ENCODE measurements at places on chromosomes 12 and 14.

- DNase-seq, result no peak
Observed at GRCh38 chr12:3081091-3081490, 3.9 kb downstream of the TSPAN9 start.

- no peak for DNase-seq
Observed at GRCh38 chr12:14514154-14514842, 53.4 kb downstream of the PLBD1 start.

GRCh38 chr12:69039911-69040310 is 106.9 kb upstream of the CPM start:
- no peak for DNase-seq

DNA sequence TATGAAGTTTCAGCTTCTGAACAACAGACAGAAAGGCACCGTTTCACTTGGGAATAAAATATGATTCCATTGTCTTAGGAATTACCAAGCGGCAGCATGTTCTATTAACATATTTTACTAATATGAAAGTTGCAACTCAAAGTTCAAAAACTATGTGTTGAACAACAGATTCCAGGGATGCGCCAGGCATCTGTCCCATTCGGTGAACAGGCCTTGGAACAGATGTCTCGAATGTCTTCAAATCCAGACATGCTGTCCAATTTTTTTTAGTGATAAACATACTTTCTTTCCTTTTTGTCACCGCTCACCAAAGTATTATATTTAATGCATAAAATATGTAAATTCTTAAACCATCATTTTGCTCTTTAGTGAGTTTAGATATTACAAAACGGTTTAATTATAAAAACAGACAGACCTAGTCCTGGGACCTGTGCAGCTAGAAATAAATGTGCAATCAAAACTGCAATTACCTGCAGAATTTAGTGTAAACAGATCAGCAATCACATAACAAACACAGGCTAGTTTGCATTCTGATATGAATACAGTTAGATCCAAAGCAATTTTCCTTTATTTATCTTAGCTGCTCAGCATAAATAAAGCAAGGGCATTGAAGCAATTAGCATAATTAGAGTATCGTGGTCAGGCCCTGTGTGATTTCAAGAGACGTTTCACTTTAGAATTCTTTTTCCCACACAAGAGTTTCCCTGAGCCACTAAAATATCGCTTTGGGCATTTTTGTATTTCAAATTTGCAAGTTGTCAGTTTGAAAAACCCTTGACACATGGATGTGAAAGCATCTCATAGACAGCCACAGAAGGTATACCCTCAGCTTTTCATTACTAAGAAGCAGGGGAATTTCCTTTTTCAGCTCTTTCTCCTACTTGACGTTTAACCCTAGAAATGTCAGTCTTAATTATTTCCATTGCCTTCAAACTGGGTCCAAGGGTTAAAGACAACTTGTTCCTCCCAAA is 420.8 kb downstream of the EGLN3 start:
- no peak for DNase-seq

DNA sequence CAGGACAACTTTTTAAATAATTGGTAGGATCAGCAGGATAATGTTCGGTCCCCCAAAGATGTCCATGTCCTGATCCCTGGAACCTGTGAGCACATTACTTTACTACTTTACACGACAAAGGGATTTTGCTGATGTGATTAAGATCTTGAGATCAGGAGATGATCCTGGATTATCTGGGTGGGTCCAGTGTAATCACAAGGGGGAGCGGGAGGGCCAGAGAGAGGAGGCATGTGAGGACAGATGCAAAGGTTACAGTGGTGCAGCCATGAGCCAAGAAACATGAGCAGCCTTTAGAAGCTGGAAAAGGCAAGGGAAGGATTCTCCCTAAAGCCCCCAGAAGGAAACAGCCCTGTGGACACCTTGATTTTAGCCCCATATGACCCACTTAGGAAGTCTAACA is 33.1 kb downstream of the KCNK10 start:
- DNase-seq, result no peak

- DNase-seq, result no peak
Observed at GRCh38 chr14:50397390-50398188, 908 bp upstream of the CDKL1 start.

DNA sequence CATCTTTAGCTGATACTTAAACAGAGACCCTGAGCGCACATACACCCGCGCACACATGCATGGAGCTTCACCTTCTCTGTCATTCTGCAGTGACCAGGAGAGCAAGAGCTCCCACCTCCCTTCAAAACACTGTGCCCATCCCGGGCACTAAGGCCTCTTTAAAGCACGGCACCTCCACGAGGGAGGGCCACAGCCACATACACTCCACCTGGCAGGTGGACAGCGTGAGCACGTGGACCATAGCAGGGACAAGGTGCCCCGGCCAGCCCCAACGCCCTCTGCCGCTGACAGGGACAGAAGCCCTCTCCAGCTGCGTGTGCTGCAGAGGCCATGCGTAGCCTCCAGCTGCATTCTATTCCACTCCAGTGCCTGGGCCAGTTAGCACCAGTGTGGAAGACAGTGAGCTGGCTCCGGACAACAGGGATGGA is 5.4 kb downstream of the GAPDH start:
- no peak for DNase-seq

- no peak for DNase-seq
Observed at GRCh38 chr12:106080791-106081170, 58.0 kb downstream of the NUAK1 start.

DNA sequence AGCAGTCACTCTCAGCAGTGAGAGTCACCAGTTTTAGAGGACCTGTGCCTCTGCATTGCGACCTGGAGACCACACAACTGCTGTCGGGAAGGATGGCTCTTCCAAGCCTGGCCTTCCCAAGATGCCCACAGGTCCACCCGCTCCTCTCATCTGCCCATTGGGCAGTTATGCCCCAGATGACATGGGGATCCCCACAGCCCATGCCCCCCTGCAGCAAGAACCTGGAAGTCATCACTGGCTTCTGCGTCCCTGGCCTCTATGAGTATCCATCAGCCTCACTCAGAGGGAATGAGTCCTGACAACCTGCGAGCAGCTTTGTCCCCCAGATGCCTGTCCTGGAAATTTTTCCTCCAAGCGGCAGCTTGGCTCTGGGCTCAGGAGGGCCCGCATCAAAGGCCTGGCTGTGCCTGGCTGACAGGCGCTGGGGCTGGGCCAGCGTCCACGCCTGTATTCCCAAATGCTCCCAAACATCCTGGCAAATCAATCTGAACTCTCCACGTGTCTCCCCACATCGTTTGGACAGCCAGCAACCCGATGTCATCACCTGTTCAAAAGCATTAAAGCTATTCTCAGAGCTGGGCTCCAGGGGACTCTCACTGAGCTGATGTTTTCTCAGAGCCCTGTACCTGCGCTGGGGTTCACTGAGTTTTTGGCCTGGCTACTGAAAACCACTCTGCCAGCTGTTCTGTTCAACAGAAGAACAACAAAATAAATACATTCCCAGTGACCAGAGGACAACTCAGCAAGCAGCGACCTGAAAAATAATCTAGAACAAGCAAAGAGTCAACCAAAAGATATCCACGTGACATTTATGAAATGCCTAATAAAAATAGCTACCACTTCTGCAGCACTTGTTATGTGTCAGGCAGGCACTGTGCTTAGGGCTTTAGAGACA is 57.8 kb downstream of the CLMN start:
- no peak for DNase-seq

- no peak for DNase-seq
Observed at GRCh38 chr12:52054231-52054832, 3.1 kb downstream of the NR4A1 start.

DNA sequence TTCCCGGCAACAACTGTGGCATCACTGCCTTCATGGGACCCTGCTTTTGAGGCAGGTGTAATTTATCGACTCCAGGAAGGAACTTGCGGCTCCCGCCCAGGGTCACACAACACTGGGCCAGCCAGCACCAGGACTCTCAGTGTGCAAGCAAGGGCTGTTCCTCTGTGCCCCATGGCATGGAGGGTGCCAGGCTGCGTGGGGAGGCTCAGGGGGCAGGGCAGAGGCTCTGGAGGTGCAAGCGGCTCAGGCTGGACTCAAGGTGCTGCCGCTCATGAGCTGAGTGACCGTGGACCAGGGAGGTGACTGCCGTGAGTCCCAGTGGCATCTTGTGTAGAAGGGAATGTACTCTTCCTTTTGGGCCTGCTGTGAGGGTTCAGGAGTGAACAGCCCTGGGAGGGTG is 57.6 kb downstream of the SLC24A4 start:
- DNase-seq, result no peak

DNA sequence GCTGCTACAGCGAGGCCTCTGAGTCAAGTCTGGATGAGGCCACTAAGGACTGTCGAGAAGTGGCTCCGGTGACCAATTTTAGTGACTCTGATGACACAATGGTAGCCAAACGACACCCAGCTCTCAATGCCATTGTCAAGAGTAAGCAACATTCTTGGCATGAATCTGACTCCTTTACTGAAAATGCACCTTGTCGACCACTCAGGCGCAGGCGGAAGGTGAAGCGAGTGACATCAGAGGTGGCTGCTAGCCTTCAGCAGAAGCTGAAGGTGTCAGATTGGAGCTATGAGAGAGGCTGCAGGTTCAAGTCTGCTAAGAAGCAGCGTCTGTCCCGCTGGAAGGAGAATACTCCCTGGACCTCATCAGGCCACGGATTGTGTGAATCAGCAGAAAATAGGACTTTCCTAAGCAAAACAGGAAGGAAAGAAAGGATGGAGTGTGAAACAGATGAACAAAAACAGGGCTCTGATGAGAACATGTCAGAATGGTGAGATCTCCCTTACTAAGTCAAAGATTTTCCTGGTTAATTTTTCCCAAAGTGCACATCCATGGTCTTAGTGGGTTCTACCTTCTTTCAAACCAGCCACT is 2.9 kb downstream of the GPATCH2L start:
- no peak for DNase-seq

DNA sequence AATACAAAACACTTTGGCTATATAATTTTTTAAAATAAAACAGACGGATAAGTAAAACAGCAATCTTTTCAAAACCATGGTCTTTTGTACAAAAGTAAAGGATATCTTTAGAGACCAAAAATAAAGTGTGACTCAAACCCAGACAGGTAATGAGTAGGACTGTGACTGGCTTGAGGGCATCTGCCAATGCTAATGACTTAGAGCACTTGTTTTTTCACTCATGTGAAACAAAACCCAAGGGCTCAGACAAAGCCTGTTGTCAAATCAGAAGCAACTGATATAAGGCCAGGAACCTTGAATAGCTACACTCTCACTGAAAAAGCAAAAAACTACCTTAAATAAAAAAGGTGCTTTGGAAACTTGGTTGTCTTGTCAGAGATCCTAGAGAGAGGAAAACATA is 357.4 kb downstream of the TMEM117 start:
- no peak for DNase-seq

DNA sequence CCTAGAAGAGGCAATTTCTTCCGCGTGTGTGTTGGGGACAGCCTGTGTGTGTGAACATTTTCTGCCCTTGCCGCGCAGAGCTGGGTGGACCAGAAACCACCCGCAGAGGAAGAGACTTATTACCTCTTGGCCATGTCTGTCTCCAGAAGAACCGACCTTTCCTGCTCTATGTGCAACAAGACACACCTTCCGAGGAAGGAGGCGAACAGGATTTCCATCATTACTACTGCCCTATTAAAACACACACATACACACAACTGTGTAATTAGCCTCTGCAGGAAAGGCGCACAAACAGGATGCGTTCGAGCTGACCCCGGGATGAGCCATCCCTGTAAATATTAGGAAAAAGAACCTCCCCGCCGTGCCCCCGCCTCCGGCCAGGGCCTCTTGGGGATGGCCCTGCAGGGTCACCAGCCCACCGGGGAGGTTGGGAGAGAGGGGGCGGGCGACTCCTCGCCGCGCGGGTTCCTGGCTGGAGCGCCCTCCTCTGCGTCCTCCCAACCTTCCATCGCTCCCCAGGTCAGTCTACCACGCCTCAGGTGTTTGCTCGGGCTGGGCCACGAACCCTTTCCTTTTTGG is 484 bp upstream of the PRKCH start:
- no peak for DNase-seq

GRCh38 chr14:24958271-24958670 is 91.7 kb downstream of the STXBP6 start:
- no peak for DNase-seq

DNA sequence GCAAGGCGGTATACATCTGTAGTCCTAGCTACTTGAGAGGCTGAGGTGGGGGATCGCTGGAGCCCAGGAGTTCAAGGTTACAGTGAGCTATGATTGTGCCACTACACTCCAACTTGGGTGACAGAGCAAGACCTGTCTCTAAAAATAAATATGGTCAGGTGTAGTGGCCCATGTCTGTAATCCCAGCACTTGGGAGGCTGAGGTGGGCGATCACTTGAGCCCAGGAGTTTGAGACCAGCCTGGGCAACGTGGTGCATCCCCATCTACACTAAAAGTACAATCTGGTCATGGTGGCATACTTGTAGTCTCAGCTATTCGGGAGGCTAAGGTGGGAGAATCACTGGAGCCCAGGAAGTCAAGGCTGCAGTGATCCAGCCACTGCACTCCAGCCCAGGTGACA is 40.6 kb downstream of the HECTD1 start:
- no peak for DNase-seq

DNA sequence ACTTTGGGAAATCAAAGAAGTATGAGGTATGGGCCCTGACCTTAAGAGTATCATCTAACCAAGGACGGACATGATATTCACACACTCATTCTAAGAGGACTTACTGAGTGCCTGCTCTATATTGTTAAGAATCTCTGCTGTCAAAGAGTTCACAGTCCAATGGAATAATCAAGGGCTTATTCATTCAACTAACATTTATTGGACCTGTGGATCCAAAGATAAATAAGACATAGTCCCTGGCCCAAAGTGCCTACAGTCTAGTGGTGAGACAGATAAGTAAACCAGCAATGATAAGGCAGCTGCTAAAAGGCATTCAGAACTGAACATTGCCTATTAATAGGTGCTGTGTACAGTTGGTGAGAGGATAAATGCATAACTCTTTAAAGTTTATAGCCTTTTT is 11.0 kb downstream of the WDR20 start:
- DNase-seq, result no peak
